GM18507 (cell line): ENCODE measurements at places on chromosomes 13 and 19.

GRCh38 chr19:47022541-47023447 lies 3.2 kb downstream of the NPAS1 start:
- DNase-seq = no peak

DNA sequence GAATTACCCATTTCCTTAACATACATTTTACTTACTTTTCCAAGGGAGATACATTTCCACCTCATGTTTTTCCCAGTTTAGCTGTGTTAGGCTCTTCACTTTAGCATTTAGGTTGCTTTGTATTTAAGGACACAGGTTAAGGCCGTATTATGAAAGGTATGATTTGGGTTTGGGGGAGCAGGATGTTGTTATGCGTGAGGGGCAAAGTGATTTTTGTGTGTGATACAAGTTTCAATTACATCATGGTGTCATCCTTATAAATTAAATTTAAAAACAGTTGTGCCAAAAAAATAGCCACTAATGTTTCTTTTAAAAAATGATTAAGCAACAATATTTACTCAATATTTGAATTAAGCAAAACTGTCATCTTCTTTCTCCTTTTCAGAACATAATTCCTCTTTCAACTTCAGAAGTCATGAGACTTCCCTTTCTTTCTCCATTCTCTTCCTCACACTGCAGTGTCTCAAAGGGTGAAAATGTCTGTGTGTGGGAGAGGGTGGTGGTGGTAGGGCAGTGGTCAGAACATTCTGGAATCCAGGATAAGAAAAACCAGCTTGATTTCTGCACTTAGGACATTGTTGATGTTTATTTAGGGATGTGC lies 126.2 kb downstream of the KCNRG start:
- DNase-seq = no peak

- DNase-seq = no peak
These were observed 66.9 kb downstream of the MICU2 start for GRCh38 chr13:21537105-21537504.

DNA sequence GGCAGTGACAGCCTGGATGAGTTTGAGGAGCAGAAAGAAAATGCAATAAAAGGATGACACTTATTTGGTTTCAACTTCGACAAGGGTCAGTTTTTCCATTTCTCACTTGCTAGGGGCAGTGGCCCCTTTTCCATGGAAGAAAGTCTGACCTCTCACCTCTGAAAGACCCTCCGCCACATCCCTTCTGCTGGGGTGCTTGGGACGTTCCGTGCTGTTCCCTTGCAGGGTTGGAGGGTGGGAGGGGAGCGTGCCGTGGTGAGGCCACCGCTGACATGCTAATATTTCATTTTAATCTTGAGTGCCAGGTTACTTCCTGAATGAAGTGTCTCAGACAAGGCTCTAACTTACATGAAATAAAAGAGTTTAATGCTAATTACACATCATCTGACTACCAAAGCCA lies 5.2 kb upstream of the ZNF536 start:
- no peak for DNase-seq

DNA sequence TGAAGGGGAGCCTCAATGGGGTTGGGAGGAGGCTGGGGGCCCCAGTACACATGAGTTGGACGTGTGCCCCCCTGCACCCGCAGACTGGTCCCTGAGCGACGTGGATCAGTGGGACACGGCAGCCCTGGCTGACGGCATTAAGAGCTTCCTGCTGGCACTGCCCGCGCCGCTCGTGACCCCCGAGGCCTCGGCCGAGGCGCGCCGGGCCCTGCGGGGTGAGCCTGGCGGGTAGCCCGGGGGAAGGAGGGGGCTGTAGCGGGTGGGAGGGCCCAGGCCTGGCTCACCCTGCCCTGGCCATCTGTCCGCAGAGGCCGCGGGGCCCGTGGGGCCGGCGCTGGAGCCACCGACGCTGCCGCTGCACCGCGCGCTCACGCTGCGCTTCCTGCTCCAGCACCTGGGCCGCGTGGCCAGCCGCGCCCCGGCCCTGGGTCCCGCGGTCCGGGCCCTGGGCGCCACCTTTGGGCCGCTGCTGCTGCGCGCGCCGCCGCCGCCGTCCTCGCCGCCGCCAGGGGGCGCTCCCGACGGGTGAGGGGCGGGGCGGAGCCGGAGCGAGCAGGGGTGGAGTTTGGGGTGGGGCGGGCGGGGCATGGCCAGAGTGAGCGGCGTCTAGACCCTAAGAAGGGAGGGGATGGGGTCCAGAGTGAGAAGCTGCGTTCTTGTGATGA lies 8.1 kb downstream of the PIK3R2 start:
- DNase-seq = peak; percentile 87

- DNase-seq = no peak
These were observed 375.4 kb downstream of the KCNRG start for GRCh38 chr13:50390503-50391248.

DNA sequence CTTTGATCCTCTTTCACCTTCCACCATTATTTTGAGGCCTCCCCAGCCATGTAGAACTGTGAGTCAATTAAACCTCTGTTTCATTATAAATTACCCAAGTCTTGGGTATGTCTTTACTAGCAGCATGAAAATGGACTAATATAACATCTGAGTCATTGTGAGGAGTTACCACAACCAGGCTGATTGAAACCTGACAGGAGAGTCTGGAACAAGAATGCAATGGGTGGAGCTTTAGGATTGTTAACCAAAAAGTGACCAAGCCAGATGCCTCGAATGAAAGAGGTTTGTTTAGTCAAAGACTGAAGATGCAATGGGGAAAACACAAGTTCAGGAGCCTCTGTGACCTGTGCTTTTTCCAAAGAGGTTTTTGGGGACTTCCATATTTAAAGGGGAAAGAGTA lies 659.0 kb downstream of the SLITRK6 start:
- no peak for DNase-seq
